ENCODE measurements at places on chromosomes 12 and 14. TPM values are rescaled to one million over a fixed set of nuclear protein-coding genes. Genes with fewer than 3 reads are reported as not detected.

GRCh38 chr12:89901906-89902642 is 193.4 kb upstream of the ATP2B1 start:
- DNase-seq: no peak

SLC8A3 gene
- total RNA-seq: 0.11 TPM

GRCh38 chr12:52349196-52349595 is 18.1 kb downstream of the KRT85 start:
- DNase-seq: no peak

DNA sequence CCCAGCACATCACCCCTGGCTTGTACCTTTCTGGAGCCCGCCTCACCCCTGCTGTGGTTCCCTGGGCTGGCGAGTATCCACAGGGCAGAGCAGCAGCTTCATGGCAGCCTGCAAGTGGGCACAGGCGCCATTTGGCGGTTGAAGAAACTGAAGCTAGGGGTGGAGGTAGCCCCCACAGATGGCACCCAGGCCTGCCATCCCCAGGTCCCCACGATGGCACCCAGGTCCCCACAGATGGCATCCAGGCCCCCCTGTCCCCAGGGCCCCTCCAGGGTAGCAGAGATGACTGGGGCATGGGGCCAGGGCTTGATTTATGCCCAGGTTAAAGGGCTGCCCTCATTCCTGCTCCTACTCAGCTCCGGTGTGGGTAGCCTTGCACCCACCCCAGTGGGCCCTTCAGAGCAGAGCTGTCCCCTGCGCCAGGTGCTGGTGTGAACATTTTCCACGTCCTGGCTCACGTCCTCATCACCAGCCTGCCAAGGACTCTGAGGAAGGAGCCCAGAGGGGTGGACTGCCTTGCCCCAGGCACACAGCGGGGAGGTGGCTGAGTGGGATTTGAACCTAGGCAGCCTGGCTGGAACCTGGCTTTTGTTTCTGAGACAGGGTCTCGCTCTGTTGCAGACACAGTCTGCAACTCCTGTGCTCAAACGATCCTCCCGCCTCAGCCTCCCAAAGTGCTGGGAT is 8.7 kb downstream of the MMP17 start:
- no peak for DNase-seq

ZDHHC17 gene
- total RNA-seq: 31.7 TPM

FBXW8 gene
- total RNA-seq: 14.1 TPM

DNA sequence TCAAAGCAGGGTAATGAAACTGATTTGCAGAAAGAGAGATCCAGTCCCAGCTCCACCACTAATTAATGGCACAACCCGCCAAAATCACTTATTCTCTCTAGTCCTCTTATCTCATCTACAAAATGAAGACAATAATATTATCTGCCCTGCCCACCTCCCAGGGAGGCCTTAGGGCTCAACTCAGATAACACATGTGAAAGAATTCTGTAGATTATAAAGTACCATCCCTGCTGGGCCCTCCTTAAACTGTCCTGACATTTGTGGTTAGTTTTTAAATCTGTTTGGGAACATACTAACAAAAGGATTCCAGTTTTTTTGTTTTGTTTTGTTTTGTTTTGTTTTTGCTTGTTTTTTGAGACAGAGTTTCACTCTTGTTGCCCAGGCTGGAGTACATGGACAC is 7.3 kb downstream of the POMT2 start:
- DNase-seq: no peak

All from activated naive CD8-positive, alpha-beta T cell treated with anti-CD3 and anti-CD28 coated beads, Interleukin-2, amount 10 ng/mL, durations not matched to agents 7 days and 5 days (primary cell).